CD4-positive, alpha-beta T cell treated with Interleukin-10 for 1 hour (primary cell): ENCODE measurements at places on chromosomes 12 and 14.

GRCh38 chr14:51962711-51963110 is 26.6 kb upstream of the RTRAF start:
- no peak for DNase-seq

GRCh38 chr14:30445852-30446251 is 113.1 kb upstream of the G2E3 start:
- DNase-seq = no peak

- no peak for DNase-seq
Measured at GRCh38 chr12:39442831-39443080, 164 bp downstream of the KIF21A start.

GRCh38 chr14:41899416-41899815 is 292.7 kb downstream of the LRFN5 start:
- no peak for DNase-seq

GRCh38 chr12:50508970-50509663 is 4.3 kb downstream of the DIP2B start:
- DNase-seq = no peak

GRCh38 chr12:14408208-14408607 is 42.7 kb downstream of the ATF7IP start:
- peak; percentile 60 for DNase-seq

- peak; percentile 60 for DNase-seq
Measured at GRCh38 chr12:10331642-10332239, 24.1 kb downstream of the KLRD1 start.

DNA sequence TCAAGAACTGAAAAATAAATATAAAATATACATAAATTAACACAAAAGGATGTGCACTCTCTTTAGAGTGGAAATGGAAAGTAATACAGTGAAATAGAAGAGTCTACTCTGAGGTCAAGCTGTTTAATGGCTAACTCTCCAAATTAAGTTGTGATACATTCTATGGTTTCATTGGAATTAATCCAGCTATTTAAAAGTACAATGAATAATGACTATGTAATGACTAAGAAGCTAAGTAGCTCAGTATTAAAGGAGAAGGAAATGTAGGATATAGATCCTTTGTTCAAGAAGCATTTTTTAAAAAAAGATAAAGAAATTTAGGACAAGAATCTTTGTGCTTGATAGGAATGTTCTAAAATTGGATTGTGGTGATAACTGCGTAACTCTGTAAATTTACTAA is 85.3 kb downstream of the LRP6 start:
- DNase-seq = no peak

DNA sequence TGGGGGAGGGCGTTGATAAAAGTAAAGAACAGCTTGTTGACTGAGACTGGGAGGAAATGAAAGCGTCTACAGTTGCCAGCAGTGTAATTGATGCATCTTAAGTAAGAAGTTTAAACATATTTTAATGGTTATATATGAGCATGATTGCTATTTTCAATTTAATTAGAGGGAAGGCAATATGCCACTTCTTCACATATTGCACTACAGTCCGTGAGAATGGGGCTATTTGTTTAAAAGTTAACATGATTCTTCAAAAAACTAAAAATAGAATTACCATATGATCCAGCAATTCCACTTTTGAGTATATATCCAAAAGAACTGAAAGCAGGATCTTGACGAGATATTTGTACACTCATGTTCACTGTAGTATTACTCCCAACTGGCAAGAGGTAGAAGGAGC is 38.3 kb upstream of the PPP2R5E start:
- DNase-seq = no peak

DNA sequence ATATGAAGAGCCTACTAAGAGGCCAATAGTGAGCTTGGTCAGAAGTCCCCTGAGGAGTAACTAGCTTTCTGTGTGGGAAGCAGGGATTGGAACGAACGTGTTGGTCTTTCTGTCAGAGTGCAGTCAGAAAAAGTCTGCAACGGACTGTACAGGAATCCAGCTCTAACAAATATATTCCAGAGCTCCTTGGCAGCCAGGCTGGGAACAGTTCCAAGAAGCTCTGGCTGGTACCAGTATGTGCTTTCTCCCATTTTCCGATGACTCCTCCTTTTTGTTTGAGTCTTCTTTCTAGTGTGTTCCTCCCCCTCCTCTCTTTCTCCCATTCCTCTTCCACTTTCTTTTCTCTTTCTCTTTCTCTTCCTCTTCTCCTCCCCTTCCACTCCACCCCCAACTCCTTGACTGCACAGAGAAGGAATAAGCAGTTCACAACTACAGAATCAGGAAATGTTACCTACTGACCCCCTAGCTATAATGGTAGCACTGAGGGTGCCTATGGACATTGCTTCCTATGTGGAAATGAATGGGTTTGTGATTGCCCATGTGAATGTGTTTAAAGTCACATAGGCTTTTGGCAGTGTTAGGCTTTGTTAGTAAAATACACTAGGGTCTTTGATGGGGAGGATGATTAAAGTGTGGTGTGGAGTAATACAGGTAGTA is 59.9 kb downstream of the TTLL5 start:
- DNase-seq = no peak

DNA sequence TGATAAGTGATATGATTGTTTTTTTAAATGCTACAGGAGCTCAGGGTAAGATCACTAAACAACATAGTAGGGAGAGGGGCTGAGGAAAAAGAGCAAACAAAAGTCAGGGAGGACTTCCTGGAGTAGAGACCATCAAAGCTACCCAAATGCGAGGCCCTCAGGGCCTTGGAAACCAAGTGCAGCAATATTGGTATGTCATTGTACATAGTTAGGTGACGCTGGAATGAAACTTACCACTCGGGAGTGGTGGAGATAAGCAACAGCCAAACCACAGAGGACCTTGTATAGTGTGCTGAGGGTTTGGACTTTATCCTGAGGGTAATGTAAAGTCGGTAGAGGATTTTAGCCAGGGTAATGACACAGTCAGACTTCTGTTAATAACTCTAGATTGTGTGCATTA is 13.8 kb downstream of the KITLG start:
- no peak for DNase-seq

DNA sequence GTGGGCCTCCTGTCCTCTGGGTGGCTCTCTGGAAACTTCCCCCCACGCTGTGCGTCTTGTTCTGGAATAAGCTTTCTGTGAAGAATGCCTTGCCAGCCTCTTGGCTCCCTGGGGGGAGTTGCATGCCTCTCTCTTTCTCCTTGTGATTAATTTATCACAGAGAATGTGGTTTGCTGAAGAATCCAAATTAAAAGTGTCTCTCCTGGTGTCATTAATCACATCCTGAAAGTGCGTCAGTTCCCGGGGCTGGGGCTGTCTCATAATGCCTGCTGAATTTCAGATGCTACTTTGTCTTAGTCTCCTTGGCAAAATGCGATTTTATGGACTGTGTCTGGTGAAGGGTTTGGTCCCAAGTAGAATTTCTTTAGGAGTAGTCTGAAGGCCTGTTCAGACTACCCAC is 787.7 kb upstream of the TMEM132C start:
- no peak for DNase-seq

GRCh38 chr14:95597784-95598211 is 62.9 kb downstream of the GLRX5 start:
- DNase-seq = no peak
